GM23248 (cell line): ENCODE measurements at places on chromosomes 2 and 18. TPM values are rescaled to one million over a fixed set of nuclear protein-coding genes. Genes with fewer than 3 reads are reported as not detected.

Gene POTEC
- not detected in 2 replicates for total RNA-seq

Gene SRSF7
- 86.5 and 95.0 TPM in 2 replicates for total RNA-seq

Gene HOXD13
- 1.0 and 3.8 TPM in 2 replicates for total RNA-seq

Gene NTSR2
- not detected in 2 replicates for total RNA-seq

GRCh38 chr2:47301731-47302130, 101.2 kb upstream of the MSH2 start:
- DNase-seq, result no peak

GRCh38 chr18:34650121-34650545, 60.0 kb upstream of the DTNA start:
- DNase-seq, result peak; percentile 77

- no peak for DNase-seq
Measured at GRCh38 chr2:36667931-36668330, 28.6 kb upstream of the VIT start.

GRCh38 chr2:67599561-67599960, 202.4 kb downstream of the ETAA1 start:
- no peak for DNase-seq

DNA sequence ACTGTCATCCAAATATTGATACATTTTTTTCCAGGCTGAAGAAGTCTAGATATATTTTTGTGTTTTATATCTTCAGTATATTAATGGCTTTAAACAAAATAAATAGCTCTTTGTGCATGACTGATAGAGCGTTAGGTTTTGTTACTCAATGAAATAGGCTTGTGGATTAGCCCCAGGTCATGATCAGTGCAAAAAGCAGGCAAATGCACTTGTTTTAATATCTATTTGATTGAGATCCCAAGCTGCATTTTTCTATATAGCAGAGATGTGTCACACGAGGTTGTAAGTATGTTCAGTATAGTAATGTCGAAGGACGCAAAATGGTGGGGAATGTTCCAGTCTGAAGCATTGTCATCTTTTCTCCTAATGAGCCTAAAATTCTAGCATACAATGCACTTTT, 198.5 kb downstream of the ZNF407 start:
- DNase-seq, result no peak
